Astrocyte of the hippocampus (primary cell): ENCODE measurements at places on chromosomes 6 and 20.

DNA sequence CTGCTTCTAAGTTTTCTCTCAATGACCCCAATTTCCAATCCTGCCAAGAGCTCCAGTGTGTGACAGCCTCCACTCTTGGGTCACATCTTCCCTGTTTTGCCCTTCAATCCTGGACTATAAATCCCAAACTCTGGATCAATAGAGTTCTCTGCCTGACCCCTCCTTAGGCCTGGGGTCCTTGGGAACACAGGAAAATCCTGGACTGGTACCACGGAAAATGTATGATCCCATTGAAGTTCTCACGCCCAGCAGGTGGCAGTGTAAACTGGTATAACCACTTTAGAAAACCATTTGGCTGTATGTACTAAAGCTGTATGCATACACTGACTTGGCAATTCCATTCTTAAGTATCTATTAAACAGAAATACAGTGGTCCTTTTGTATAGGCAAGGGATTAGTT is 98.0 kb downstream of the SNAP25 start:
- no peak for DNase-seq

DNA sequence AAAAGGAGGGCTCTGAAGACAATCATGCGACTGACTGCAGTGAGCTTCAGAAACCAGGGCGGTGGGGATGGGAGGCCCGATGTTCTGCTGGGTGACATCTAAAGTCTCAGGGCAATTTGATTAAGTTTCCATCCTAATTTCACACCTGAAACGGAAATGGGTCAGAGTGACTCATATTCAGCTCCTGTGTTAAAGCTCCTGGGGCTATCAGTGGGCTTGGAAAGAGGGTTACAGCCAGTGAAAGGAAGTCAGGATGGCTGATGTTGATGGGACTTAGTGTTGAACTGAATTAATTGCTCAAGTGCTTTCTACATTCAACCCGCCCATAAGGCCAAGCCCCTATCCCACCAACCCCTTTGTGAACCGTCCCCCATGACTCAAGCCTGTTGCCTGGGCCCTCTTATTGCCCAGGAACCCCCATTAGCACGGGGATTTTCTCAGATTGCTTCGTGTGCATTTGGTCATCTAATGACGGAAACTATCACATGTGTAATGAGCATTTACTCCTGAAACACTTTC is 47.1 kb upstream of the TBC1D7 start:
- no peak for DNase-seq

- no peak for DNase-seq
Observed at GRCh38 chr20:57964011-57964862, 254.4 kb upstream of the PMEPA1 start.

DNA sequence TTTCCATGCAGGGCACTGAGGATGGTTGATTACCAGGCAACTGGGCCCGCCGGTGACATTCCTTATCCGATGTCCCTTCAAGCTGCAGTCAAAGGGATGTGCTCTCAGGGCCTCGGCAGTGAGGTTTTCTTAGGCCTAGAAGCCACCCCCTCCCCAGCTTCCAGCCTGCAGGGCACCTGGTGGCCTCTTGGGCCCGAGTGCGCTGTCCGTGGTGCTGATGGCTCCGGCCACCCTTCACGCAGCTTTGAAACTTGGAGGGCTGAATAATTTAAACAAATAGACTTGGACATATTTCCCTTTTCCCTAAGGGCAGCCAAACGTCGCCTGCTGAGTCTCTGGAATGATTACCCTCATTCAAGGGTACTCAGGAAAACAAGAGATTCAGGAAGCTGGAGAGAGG is 8.9 kb upstream of the MLN start:
- peak; percentile 86 for DNase-seq
